AG09319 (cell line): ENCODE measurements at places on chromosomes 1 and 21.
A peak's percentile ranks its signal among the peaks of the same experiment; 100 is the strongest.

GRCh38 chr1:11281518-11282331 lies 8.7 kb downstream of the UBIAD1 start:
- peak; percentile 78 for DNase-seq

DNA sequence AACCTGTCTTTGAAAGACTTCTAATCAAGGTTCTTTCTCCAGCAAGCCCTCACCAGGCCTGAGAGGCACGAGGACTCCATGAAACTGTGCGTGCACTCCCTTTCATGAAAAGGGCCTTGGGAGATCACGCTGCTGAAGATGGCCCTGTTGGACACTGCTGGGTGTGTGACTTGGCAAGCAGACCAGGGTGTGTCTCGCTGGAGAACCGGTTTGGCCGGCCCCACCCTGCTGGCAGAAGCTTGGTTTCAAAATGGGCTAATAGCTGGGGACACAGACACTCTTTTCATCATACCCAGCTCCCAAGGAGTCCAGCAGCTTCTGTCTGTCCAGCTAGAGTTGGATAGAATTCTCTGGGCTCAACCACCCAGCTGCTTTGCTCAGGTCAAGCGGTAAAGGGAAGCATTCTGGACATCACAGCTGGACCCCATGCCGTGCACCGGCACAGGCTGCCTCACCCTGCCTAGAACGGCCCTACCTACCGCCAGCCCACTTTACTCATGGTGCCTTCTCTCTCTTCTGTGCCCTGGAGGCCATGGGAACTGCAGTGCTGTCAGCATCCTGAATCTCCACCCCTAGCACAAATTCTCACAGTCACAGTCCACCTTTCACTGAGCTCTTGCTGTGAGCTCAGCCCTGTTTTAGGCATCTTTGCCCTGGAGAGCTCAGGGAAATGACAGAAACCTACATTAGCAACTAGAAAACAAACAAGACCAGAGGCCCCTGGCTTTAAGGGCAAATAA lies 24.6 kb downstream of the PKP1 start:
- no peak for DNase-seq

- no peak for DNase-seq
Measured at GRCh38 chr1:85857991-85858390, 149.8 kb upstream of the ZNHIT6 start.

DNA sequence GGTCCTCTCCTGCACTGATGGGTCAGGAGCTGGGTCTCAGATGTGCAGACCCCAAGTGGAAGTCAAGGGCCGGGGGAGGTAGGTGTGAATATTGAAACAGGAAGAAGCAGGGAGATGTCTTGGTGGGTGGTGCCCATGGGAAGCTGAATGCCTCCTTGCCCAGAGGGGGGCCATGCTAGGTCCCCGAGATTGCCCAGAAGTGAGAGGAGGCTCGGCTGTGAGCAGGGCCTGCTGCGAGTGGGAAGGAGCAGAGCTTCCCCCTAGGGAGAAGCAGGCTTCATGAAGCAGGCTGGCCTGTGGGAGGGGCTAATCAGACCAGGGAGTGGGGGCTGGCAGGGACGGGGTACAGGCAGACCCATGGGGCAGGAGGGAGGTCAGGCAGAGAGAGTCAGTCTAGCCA lies 87.6 kb downstream of the ACTL8 start:
- DNase-seq, result no peak

GRCh38 chr1:203776636-203777035 lies 11.7 kb downstream of the LAX1 start:
- DNase-seq, result no peak

DNA sequence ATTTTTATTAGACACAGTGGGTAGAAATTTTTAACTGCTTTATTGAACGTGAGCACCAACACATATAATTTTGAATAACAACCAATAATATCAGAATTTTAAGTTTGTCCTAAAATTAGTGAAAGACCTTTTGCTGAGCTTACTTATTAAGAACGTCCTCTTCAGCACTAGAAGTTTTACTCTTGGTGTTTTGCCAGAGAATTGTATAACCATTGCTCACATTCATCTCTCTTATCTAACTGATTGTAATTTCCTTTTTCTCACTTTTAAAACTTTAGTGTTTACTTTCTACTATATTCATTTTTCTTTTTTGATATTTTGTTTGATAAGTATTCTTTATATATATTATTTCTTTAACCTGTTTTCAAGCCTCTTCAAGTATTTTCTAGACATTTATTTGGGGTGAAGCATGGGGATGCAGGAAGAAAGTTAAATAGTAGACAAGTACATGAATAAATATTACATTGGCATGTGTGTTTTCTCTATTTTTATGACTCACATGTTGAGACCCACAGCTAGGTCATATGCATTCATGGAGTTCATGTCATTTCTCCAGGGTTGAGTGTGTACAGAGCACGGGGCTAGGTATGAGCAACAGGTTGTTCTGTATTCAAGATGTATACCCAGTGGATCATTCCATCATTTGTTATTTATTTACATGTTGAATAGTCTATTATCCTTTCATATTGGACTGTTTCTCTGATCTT lies 90.6 kb downstream of the ATP6V1G3 start:
- no peak for DNase-seq

GRCh38 chr1:59029411-59030167 lies 245.7 kb upstream of the JUN start:
- DNase-seq, result no peak

- DNase-seq, result no peak
Measured at GRCh38 chr21:29453511-29453910, 154.8 kb downstream of the BACH1 start.

GRCh38 chr1:245052258-245052657 lies 102.5 kb upstream of the KIF26B start:
- no peak for DNase-seq

GRCh38 chr1:61436016-61436415 lies 288.9 kb downstream of the TM2D1 start:
- DNase-seq, result no peak

- DNase-seq, result no peak
Measured at GRCh38 chr1:3697810-3698209, 45.5 kb downstream of the TP73 start.

GRCh38 chr21:45623436-45623835 lies 20.1 kb upstream of the PCBP3 start:
- no peak for DNase-seq

DNA sequence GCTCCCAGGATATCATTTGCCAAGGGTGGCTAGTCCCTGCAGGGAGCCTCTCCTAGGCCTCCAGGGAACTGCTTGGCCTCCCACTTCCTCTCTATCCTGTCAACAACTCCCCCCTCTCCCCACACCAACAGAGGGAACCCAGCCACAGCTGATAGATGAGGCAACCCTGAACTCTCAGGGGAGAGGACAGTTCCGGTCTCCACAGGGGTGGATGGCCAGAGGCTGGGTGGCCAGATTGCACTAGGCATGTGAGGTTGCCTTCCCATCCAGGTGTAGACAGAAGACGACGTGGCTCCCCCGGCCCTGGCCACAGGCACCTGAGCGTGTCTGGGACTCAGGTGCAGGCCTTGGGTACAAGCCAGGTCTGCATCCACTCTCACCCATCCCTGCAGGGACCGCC lies 53.3 kb downstream of the TOR1AIP2 start:
- no peak for DNase-seq
